Thoracic aorta (tissue), 2 donors: ENCODE measurements at places on chromosomes 2 and 18.

DNA sequence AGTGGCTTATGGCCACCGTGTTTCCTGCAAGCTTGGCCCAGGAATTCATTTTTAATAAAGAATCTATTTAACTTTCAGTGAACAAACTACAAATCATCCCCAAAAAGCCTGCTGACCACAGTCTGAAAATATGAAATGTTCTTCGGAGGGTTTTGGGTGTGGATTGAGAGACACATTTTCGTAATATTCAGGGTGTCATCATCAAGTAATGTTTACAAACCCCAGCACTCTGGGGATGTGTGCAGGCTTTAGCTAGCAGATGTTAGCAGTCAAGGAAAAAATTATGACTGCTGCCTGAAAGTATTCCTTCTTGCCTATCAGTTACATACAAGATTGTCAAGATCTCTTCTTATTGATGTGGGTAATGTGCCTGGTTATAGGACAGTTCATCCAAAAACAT is 143.9 kb upstream of the FN1 start:
- DNase-seq = no peak

GRCh38 chr2:11175293-11175795 is 20.1 kb downstream of the SLC66A3 start:
- no peak for DNase-seq

- DNase-seq = no peak
These were observed 117.9 kb downstream of the ARHGAP15 start for GRCh38 chr2:143246815-143247744.

DNA sequence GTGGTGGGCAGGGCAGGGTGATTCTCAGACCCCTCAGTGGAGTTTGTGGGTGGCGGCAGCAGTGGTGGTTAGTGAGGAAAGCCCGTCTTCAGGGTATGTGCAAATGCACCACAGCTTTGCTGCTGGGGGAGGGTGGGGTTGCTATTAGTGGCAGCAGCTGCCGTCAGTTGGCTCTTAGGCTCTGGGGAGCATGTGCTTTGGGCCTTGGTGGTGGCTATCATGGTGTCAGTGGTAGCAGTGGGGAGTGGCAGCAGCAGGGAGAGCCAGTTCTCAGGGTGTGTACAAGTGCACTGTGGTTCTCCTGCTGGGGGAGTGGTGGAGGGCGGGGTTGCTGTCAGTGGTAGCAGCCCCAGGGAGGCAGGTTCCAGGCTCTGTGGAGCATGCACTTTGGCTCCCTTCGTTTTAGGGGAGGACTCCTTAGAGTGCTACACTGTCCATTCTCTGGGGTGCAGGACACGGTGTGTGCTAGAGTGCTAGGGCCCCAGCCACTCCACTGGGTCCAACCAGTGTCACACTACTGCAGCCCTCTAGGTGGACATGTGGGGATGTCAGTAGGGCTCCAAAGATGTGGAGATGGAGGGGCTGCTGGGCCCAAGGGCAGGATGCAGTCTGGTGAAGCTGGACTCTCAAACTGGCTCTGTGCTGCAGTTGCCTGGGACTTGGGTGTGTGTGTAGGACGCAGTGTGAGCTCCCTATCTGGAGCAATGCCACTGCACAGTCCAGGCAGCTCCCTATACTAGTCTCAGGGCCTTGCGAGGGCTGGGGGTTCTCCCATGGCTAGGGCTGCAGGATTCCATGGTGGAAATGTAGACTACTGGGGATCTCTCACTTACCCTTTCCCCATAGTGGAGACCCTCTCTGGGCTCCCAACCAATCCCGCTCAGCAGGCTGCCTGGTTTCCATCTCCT is 45.3 kb downstream of the ADCYAP1 start:
- DNase-seq = no peak

- no peak for DNase-seq
These were observed 159.4 kb downstream of the CCDC148 start for GRCh38 chr2:158297120-158297519.

GRCh38 chr18:48374423-48375149 is 34.6 kb downstream of the ZBTB7C start:
- DNase-seq = no peak

GRCh38 chr2:33208400-33208799 is 261.6 kb downstream of the LTBP1 start:
- no peak for DNase-seq

DNA sequence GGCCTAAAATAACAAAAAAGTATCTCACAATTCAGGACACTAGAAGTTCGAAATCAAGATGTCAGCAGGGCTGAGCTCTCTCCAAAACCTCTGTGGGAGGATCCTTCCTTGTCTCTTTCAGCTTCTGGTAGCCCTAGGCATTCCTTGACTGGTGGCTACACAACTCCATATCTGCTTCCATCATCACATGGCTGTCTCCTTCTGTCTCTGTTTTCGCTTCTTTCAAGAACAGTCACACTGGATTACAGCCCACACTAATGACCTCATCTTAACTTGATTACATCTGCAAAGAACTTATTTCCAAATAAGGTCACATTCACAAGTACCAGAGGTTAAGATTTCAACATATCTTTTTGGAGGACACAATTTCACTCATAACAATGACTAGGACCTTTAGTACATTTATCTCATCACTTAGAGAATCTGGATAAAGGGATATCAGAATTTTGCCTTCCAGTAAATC is 275.2 kb downstream of the IRS1 start:
- DNase-seq = no peak

GRCh38 chr2:231957913-231958763 is 3.4 kb upstream of the DIS3L2 start:
- DNase-seq = no peak

DNA sequence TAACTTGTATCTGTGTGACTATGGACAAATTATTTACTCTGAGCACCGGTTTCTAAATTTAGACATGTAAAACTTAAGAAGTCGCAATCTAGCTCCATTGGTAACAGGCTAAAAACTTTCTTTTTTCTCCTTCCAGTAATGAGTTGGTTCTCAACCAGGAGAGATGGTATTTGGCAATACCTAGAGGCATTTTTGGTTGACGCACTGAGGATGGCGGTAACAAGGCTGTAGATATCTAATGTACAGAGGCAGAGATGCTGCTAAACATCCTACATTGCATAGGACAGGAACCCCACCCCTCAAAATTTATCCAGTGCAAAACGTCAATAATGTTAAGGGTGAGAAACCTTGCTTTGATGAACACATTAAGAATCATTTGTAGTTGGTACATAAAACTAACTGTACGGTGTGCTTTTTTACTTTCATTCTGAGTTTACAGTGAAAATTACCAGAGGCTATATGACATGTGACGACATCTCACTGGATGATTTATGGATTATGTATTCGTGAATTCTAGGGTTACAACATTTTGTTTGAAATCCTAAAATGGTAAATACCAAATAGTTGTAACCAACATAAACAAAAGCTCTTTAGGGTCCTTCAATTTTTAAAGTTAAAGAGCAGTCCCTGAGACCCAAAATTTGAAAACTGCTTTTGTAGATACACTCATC is 91.3 kb downstream of the TLK1 start:
- DNase-seq = no peak

DNA sequence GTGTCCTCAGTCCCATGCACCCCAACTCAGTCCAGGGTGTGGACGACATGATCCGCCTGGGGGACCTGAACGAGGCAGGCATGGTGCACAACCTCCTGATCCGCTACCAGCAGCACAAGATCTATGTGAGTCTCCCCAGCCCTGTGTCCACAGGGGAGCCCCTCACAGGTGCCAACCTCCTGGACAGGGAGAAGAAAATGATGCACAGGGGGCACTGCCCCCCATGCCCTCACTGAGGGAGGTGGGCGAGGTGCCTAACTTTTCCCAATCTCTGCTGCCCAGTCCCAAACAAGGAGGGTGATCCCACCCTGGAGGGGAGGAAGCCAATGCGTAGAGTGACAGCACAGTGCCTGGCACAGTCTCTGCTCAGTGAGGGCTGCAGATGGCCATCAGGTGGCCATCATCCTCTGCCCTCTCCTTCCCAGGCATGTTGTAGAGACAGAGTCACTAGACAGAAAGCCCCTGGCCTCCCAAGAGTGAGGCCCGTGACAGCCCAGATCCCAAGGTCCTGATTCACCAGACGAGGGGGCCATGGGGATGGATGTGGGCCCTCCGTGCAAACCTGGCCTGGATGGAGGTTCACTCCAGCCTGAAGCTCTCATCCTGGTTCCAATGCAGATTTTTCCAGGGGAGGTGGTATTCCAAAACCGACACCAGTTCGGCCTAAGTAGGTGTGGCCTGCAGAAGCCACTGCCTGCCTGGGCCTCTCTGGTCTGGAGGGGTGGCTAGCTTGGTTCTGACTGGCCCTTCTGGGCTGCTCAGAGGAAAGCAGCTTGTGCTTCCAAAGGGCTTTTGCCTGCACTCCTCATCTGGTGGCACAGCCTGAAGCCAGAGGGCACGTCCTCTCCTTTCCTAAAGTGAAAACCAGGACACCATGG is 30.0 kb downstream of the MYO7B start:
- DNase-seq = no peak

DNA sequence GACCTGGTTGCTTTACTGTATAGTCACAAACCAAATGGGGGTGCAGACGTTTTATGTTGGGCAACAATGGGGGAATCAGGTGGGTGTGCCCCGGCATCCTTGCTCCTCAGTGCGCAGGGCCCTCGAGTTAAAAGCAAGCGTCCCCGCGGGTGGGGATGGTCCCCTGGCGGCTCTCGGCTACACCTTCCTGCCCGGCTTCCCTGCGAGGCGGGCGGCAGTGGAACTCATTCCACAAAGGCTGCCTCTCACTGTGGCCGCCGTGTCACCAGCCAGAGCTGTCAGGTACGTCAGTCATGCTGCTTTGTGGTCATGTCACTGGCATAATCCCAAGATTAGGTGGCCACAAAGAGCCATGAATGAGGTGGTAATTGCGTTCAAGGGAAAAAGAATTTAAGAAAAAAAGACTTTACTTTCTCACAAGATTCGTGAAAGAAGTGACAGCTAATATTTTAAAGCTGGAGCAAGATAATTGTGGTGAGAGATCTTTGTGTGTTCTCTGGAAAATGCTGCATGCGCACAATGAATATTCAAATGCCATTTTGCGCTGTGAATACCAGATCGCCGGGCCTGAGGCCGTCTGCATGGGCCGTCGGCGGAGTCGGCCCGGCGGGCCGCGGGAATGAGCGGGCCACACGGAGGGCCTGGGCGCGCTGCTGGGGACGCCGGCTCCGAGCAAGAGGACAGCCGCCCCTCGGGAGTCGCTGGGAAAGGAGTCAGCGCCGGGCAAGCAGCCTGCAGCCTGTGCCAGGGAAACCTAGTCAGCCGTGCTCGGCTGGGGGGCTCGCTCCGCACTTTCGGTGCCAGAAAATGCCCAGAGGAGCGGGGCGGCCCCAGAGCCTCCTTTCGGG is 82.3 kb upstream of the LDLRAD4 start:
- DNase-seq = no peak

DNA sequence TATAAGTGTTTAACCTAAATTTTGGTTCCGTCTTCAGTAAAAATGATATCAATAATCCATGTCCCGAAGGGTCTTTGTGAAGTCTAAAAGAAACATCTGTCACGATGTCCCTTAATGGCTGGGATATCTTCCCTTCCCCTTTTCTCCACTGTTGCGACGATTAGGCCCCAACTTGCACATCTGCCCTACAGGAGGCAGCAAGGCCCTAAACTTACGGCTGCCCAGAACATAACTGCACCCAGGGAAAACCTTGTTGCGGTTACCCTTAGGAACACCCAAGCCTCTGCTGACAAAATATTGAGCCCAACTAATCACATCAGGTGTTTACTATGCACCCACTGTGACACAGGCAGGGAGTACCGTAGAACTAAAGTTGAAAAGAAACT is 1.3 kb upstream of the SMAD2 start:
- no peak for DNase-seq

DNA sequence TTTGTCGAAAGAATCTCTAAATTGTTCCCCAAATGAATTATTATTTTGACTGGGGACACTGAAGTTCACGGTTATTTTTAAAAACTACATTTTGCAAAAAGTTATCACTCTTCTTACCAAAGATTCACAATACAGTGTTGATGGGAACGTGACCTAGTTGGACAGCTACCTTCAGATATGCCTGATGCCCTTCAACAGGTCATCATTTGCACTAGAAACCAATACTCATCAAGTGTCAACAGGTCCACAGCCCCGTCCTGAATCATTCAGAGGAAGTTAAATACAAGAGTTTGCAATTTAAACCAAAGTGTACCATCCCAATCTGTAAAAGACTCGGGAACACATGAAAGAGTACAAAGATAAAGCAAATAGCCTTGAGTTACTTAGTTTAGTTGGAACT is 28.3 kb downstream of the BCL2 start:
- DNase-seq = no peak
